Hepatic stellate cell (primary cell): ENCODE measurements at places on chromosomes 4 and X.

DNA sequence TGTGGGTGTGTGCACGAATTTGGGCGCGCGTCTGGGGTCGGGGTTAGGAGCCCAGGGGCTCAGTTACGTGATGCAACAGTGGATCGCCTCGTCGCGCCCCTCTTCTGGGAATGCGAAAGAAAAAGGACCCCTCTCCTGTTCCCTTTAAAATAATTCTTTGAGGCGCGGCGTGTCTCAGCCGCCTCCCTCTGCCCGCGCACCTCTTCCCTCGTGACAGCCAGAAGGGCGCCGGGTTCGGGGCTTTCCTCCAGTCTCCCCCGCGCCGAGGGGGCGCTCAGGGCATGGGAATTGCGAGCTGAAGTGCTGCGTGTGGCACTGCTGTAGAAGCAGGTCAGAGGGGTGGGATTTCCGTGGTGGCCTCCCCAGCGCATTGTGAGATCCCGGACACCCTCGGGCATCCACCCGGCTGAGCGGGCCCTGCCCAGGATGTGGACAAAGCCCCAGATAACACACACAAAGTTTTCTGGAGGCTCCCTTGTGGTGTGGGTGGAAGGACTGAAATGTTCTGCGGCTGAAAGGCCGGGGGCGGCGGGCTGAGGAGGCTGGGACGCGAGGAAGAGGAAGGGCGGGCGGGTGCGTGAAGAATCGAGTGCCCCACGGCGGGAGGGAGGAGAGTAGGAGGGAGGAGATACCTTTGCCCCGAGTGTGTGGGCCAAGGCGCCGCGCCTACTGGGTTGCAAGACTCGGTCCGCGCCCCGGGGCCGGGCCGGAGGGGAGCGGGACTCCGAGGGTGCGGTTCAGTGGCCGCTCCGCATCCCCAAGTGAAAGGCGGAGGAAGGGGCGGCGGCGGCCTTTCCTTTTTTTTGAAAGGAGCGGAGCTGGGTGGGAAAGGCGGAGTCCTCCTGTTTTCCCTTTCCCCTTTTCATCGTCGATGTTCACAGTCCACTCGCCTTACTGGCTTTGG is 752 bp downstream of the SEPTIN11 start:
- DNase-seq: peak; percentile 32

GRCh38 chr4:1058997-1059665 is 47.7 kb downstream of the FGFRL1 start:
- no peak for DNase-seq

DNA sequence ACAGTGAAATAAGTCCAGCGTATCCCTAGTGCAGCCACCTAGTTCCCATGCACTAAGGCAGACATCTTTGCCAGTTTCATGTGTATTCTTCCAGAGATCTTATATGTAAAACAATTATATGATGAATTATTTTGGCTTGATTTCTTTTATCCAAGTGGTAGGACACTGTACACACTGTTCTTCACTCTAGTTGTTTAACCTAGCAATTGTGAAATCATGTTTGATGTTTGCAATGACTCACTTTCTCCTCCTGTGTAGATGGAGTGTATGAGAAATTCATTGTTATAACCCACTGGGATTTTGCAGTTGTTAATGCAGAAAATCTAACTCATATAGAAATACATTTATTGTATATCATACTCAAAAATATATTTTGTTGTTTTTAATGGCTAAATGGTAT is 17.5 kb upstream of the TBC1D1 start:
- DNase-seq: no peak

DNA sequence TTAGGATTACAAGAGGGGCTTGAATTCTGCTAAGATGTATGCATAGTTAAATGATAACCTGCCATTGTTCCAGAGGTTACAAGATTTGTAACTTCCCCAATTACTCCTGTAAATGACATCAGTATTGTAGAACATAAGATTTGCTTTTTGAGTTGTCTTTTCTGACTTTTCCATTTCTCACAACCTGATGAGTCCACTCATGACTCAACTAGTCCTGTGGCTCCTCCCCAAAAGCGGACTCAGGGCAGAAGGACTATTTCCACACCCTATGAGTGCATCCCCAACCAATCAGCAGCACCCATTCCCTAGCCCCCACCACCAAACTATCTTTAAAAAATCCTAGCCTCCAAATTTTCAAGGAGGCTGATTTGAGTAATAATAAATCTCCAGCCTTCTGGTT is 54.7 kb downstream of the HOPX start:
- no peak for DNase-seq

DNA sequence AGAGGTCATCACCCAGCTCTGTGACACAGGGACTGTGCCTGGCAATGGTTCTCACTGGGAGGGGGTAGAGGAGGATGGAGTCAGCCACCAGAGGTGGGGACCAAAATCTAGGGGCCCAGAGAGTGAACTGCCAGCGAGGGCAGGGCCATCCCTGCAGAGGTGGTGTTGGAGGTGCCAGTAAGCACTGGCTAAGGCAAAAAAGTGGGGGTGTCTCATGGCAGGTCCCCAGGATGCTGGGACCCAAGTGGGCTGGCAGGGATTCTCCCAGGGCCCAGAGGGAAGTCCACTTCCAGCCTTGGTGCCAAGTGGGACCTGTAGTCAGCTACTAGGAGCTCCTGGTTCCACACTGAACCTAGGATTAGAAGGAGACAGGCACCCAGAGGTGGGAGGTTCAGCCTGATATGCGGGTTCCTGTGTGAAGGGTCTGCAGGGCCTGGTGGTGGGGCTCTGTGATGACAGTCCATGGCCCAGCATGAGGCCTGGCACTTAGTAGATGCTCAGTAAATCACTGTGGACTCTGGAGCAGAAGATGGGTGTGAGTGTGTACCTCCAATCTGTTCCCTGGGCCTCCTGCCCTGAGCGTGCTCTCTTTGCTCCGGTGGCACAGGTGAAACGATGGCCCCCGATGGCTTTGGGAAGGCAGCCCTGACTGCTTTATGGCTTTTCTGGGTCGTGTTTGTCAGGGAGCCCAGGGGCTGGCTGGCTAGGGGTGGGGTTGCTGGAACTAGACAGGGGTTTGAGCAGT is 81.5 kb downstream of the PSAPL1 start:
- DNase-seq: no peak

DNA sequence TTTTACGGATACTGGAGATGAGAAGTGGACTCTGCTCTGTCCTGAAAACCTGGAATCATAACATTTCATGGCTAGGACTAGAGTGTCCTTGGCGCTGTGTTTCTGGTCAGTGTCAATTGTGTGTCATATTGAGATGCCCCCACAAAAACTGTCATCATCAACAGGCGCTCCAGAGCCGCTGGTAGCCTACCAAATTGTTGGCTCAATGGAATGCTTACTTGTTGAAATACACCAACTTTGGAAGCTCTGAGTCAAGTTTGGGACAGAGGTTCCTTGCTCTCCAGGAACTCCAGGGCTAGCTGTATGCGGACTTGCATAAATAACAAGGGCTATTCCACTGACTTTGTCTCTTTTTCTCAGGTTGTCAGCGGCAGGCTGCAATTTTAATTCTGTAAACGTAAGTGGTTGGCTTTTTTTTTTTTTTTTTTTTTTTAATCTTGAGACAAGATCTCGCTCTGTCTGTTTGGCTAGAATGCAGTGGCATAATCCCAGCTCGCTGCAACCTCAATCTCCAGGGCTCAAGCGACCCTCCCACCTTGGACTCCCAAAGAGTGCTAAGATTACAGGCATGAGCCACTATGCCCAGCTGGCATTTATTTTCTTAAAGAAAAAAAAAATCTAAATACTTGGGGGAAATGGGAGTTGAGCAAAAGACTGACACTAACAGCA is 871 bp upstream of the HPGD start:
- DNase-seq: no peak

- DNase-seq: no peak
Observed at GRCh38 chr4:184402740-184403383, 71.5 kb downstream of the IRF2 start.
